ENCODE measurements at places on chromosomes 3 and 15. TPM values are rescaled to one million over a fixed set of nuclear protein-coding genes. Genes with fewer than 3 reads are reported as not detected.

- H3K4me3 ChIP-seq, result no peak overlapping the region
- H3K27me3 ChIP-seq, result no peaks in the 10 kb centered on the region
- DNase-seq, result no peak
- peaks cover 9% of the 10 kb centered on the region for H3K4me1 ChIP-seq
- H3K27ac ChIP-seq, result no peak overlapping the region
- no peaks in the 10 kb centered on the region for H3K36me3 ChIP-seq
These were observed 6.1 kb upstream of the ZNF609 start for GRCh38 chr15:64454282-64454681.

SLC22A13 gene
- 0.64 TPM for total RNA-seq

GRCh38 chr3:192637803-192638202 is 89.5 kb downstream of the FGF12 start:
- H3K27me3 ChIP-seq, result no peaks in the 10 kb centered on the region
- no peaks in the 10 kb centered on the region for H3K4me1 ChIP-seq
- no peaks in the 10 kb centered on the region for H3K36me3 ChIP-seq

- H3K4me1 ChIP-seq, result no peaks in the 10 kb centered on the region
- H3K27ac ChIP-seq, result no peak overlapping the region
- no peaks in the 10 kb centered on the region for H3K27me3 ChIP-seq
- no peak for DNase-seq
- no peaks in the 10 kb centered on the region for H3K36me3 ChIP-seq
- H3K4me3 ChIP-seq, result no peak overlapping the region
These were observed 63.9 kb upstream of the OSTN start for GRCh38 chr3:191135175-191135574.

GRCh38 chr3:141421639-141422319 is 53.5 kb downstream of the ZBTB38 start:
- peaks cover 23% of the 10 kb centered on the region for H3K36me3 ChIP-seq
- no peak overlapping the region for H3K4me3 ChIP-seq
- peaks cover 19% of the 10 kb centered on the region for H3K4me1 ChIP-seq
- no peak for DNase-seq
- H3K27ac ChIP-seq, result peak overlapping the region; percentile 10

DNA sequence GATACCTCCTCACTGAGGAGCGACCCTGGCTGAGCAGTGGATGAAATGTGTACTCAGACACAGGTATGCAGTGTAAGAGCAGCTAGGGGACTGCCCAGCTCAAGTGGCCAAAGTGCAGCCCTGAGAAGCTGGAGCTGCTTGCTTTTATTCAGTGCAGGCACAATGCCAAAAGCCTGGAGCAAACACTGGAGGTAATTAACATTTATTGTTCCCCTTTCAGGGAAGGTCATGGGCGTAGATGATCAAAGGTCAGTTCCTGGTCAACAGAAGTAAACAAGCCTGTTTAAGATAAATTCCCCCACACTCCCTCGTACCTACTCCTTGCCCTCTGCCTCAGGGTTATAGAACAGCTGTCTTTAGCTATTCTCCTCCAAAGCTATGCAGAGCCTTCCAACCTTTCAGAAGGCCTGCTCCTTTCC is 17.5 kb downstream of the PLA2G4F start:
- no peaks in the 10 kb centered on the region for H3K4me1 ChIP-seq
- DNase-seq, result no peak
- no peaks in the 10 kb centered on the region for H3K27me3 ChIP-seq
- no peak overlapping the region for H3K27ac ChIP-seq

ARF4 gene
- 76.7 TPM for total RNA-seq

DNA sequence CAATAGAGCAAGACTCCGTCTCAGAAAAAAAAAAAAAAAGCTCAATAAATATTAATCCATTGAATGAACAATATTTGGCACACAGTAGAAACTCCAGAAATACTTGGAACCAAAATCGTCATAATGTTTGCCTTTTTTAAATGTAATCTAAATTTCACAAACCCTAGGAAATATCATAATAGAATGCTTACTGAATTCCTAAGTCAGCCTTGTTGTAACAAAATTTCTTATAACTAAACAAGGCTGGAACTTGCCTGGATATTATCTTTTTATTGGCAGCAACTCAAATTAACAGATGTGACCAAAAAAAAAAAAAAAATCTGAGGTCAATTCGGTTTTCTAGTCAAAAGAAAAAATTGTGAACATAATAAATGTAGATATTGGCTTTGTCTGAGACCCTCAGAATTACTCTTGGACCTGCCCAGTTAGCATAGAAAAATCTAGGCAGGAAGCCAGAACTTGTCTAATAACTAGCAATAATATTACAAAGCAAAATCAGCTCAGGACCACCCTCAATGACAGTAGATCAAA is 33.3 kb downstream of the GABPB1 start:
- H3K36me3 ChIP-seq, result no peaks in the 10 kb centered on the region

DNA sequence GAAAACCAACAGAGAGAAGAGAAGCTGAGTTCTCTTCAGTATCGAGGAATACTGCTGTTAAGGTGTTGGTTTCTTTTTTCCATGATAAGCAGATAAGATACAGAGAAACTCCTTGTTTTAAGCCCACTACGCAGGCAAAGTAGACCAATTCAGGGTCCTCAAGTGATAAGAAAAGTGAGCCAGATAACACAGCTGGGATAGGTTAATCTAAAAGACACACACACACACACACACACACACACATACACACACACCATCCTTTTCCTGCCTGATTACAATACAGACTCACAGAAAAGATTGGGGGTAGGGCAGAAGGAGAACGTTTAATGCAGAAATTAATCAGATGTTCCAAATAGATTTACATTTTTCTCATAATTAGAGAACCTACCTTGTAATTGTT is 6.5 kb upstream of the PHLDB2 start:
- no peak for DNase-seq
- no peaks in the 10 kb centered on the region for H3K4me1 ChIP-seq
- H3K27ac ChIP-seq, result no peak overlapping the region

DNA sequence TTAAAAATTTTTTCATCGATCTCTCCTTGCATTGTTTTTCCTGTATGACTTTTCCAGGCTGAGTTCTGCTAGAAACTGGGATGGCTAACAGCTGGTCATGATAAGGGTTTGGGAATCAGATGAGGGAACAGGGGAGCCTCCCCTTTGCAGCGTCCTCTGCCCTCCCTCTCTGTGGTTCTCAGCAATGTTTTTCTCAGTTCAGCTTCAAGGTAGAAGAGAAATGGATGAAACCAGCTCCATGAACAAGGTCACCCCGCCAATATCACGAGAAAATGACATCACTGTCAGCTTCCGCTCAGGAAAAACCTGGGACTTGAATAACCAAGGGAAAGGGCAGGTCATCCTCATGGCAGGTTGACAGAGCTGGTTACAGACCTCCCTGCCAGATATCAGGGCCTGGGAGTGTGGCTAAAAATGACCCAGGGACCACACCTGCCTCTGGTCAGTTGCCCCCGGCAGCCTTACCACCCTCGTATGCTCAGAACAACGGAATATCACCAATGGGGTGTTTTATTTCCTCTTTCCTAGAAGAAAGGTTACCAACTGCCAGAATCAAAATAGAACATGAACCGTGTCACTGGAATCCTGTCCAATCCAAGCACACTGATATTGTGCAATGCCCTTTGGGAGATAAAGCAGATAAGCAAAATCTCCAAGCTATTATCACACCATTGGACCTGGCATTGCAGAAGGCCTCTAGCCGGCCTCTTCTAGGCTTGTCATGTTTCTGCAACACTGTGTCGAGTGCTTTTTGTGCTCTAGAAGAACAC is 26.1 kb downstream of the LSM3 start:
- H3K27ac ChIP-seq, result peak overlapping the region; percentile 84
- H3K4me3 ChIP-seq, result peak overlapping the region; percentile 6
- H3K4me1 ChIP-seq, result peaks cover 27% of the 10 kb centered on the region
- no peak for DNase-seq
- peaks cover 3% of the 10 kb centered on the region for H3K36me3 ChIP-seq

DNA sequence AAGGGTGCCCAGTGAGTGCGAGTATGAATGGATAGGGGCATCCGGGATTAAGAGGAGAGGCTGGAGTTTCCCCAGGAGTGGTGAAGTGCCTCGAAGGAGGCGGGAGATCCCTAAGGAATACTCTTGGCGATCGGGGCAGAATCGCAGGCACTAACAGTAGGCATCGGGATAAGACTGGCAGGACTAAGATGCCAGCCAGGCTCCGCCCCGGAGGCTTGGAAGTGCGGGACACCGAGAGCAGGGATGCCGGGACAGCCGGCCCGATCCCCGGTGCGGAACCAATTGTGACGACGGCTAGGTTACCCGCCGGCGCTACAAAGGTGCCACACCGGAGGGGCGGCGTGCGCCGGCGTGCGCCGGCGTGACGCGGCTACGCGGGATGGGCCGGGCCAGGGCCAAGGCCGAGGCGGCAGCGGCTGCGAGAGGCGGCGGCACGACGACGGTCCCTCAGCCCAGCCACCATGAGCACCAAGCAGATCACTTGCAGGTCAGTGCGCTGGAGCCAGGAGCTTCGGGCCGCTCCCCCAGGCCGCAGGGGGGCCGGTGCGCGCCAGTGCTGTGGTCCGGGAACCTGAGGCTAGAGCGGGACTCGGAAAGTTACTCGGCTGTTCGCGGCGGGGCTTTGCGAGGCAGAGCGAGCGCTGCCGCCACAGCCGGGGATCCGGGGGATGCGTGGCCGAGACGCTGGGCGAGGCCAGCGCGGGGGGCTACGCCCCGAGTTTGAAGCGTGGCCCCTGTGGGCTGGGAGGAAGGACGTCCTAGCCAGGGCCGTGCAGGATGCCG is at the start of gene MKRN2:
Gene MKRN2, plus strand, starts transcription at position 398 of the 783 bp plus-strand sequence. Its CDS starts 64 bp downstream, at position 462.
- peak; percentile 87 for DNase-seq
- no peaks in the 10 kb centered on the region for H3K36me3 ChIP-seq
- peak within 1 kb of the TSS; percentile 99 for H3K27ac ChIP-seq
- H3K4me1 ChIP-seq, result peaks cover 47% of the 10 kb centered on the region
- peak within 1 kb of the TSS; percentile 92 for H3K4me3 ChIP-seq
- peaks cover 16% of the 10 kb centered on the region for H3K27me3 ChIP-seq

GRCh38 chr3:126752303-126753190 is 48.5 kb downstream of the CHCHD6 start:
- H3K4me3 ChIP-seq, result no peak overlapping the region
- H3K27me3 ChIP-seq, result no peaks in the 10 kb centered on the region
- H3K27ac ChIP-seq, result no peak overlapping the region
- H3K36me3 ChIP-seq, result no peaks in the 10 kb centered on the region

IL17RE gene
- 0.20 TPM for total RNA-seq

DNA sequence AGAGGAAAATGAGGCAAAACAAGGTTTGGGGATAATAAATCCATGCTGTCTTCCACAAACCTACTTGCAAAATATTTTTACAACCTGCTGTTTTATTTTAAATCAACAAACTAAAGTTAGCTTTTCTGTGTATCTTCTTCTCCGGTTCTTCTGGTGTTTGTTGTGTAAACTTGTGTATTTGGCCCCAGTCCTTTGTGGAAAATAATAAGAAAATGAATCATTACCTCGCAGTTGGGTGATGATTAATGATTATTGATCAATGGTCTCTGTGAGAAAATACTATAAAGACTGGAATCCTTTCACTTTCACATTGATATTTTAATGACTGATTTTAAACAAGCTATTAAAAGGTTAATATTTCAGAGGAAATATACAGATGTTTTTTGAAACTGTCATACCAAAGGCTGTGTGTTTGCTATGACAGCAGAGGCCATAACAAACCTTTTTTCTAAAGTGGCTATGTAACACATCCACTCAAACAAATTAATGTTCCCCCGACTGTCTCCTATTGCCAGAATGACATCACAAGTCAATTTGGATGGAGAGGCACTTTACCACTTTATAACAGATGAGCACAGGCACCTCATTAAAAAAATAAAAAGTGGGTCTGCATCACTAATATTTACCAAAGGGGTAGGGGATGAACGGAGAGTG is 152.5 kb downstream of the MEX3B start:
- no peak overlapping the region for H3K4me3 ChIP-seq
- H3K36me3 ChIP-seq, result no peaks in the 10 kb centered on the region
- H3K27me3 ChIP-seq, result no peaks in the 10 kb centered on the region

VGLL3 gene
- total RNA-seq, result 3.2 TPM

DUOXA1 gene
- total RNA-seq, result not detected

CDCP1 gene
- 0.24 TPM for total RNA-seq

KCNMB2 gene
- not detected for total RNA-seq

GRCh38 chr3:141057436-141057835 is 6.3 kb downstream of the SPSB4 start:
- DNase-seq, result no peak
- H3K27me3 ChIP-seq, result no peaks in the 10 kb centered on the region
- H3K27ac ChIP-seq, result no peak overlapping the region

- H3K27ac ChIP-seq, result no peak overlapping the region
- H3K27me3 ChIP-seq, result no peaks in the 10 kb centered on the region
These were observed 128.3 kb downstream of the LIPC start for GRCh38 chr15:58559904-58560588.

DNA sequence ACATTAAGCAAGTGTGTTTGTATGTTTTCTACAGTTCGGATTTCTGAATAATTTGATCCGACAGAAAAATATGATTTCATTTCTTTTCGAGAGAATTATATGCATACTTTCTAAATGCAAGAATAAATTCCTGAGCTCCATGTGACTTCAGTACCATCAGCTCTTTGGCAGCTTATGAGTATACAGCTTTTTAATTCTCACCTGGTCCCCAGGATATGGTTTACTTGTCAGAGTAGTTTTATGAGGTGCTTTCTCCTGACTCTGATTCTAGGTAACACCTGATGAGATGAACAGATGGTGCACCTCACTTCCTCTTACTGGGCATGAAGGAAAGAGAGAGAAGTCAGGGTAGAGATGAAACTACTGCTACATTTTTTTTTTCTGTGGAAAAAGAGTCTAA is 3.1 kb downstream of the HGD start:
- no peak overlapping the region for H3K27ac ChIP-seq
- peak overlapping the region; percentile 26 for H3K4me3 ChIP-seq
- no peak for DNase-seq
- H3K36me3 ChIP-seq, result no peaks in the 10 kb centered on the region

GRCh38 chr3:196177567-196177966 is 33.6 kb downstream of the ZDHHC19 start:
- H3K27me3 ChIP-seq, result no peaks in the 10 kb centered on the region
- H3K36me3 ChIP-seq, result no peaks in the 10 kb centered on the region
- no peak overlapping the region for H3K4me3 ChIP-seq
- H3K4me1 ChIP-seq, result peaks cover 12% of the 10 kb centered on the region

GRCh38 chr3:157467200-157467599 is 30.6 kb downstream of the PTX3 start:
- no peaks in the 10 kb centered on the region for H3K36me3 ChIP-seq
- DNase-seq, result no peak
- H3K4me3 ChIP-seq, result no peak overlapping the region
- no peak overlapping the region for H3K27ac ChIP-seq
- H3K4me1 ChIP-seq, result no peaks in the 10 kb centered on the region
